RCC 7860 (cell line): ENCODE measurements at places on chromosomes 4 and X.
A peak's percentile ranks its signal among the peaks of the same experiment; 100 is the strongest.

DNA sequence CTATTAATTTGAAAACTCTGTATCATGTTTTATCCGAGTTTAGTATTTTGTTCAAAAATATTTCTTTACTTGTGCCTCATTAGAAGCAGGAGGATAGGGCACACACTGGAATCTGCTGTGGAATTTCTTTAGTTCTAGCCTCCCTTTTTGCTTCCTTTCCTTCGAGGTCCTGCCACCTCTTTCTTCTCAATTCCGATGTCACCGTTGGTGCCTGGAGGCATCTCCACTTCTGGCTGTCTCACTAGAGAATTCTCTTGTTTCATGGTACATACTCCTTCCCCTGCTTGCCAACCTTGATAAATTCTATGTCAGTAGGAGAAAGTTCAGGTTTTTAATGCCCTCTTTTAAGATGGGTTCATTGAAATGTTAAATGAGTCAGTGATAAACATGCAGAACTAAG is 140.1 kb downstream of the ANK2 start:
- no peak for DNase-seq

DNA sequence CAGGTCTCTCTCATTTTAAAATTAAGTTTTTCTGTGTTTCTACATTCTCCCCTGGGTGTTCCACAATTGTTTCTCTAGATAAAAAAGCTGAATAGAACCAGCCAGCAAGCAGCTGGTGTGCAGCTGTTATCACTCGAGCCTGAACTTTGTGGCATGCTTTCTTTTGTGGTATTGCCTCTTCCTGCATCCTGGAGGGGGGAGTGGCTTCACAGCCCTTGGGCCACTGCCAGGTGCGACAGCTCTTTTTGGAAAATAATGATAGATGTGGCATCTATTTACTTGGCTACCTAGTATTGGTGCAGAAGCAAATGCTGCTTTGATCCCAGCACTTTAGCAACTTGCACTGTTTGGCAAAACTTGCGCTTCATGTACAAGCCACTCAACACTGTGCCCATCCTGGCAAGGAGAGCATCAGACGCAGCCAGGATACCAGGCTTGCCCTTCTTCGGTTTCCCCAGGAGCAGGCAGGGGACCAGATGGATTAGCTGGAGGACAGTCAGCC is 69.4 kb downstream of the HMGB2 start:
- DNase-seq, result no peak

DNA sequence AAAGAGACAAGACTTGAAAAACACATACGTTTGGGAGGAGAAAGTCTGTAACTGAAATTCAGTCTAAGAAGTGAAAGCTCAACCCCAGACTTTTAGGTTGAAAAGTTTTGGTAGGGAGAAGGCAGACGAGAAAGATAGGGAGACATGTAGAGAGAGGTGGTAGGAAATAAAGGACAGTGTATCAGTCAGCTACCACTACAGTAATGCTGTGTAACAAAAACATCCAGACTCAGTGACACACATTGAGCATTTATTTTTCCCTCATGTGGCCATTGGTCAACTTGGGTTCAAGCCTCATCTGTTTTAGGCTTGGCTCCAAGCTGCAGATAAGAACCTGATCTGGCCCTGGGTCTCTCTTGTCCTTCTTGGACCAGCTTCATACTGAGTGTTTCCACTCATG is 26.9 kb downstream of the CCKAR start:
- no peak for DNase-seq

DNA sequence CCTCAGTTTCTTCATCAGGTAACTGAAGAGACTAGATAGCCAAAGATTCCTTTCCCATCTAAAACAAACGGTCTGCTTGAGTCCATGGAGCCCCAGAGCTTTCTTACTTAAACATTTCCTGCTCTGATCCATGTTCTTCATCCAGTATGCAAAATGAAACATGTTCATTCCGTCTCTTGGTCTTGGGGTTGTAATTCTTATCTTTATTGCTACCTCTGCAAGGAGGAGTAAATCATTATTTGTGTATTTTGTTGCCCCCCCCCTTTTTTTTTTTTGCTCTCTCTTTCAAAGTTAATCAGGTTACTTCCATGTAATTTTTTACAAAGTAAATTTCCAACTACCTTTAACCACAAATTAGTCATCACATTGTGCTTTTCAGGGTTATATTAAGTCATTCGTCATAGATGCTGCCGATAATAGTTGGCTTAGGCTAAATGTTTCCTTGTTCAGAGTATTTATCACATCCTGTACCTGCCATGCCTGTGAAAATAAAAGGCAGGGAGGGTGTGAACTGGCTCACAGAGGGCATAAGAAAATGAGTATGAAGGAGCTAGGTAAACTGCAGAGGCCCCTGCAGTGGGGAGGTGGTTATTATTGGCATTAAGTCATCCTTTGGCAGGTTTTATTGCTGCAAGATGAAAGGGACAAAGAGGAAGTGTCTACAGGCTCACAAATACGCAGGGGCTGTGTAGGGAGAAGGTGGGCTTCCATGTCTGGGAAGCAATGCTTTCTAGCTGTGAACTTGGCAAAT is 76.7 kb upstream of the HS3ST1 start:
- peak; percentile 87 for DNase-seq

- DNase-seq, result no peak
Observed at GRCh38 chrX:106905064-106905708, 2.0 kb upstream of the RIPPLY1 start.

DNA sequence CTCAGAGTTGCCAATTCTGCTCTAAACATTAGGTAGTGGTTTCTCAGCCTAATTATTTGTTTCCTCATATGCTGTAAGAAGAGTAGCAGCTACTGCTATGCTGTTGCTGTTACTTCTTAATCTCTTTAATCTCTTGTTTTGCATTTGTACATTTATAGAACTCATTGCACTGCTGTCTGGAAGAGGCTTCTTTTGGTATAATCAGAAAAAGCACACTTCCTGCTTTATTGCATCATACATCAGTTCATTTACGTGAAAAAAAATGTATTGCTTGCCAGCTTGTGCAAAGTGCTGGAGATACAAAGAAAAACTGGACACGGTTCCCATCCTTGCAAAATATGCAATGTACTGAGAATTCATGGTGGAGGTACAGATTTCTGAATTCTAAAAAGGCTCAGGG is 332.0 kb downstream of the GRXCR1 start:
- DNase-seq, result no peak

DNA sequence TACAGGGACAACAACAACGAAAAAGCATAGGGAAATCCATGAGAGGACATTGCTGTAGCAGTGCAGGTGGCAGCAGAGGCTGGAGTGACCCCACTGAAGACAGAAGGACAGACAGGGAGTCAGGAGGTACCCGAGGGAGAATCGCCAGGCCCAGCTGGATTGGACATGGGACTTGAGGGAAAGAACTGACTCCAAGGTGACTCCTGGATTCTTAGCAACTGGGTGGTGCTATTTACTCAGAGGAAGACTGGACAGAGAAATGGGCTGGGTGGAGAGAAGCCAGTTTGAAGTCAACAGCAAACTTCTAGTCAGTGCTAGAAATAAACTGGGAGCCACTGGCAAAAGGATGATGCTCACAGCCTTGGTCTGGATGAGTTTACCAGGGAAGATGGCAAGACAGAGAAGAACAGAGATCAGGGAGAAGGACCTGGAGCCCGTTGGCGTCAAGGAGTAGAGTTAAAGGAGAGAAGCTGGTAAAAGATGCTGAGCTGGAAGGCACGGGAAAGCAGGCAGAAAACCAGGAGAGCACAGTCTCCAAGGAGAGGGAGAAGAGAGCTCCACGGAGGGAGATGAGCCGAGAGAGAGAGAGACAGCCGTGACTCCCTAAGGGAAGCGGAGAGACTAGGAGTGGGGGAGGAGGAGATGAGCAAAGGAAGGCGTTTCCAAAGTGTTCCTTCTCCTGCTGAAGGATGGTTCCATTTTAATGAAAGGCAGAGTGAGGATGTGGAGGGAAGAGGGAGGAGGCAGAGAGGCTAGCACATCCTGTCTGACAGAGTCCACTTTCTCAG is 119.4 kb downstream of the AFAP1 start:
- no peak for DNase-seq
